ENCODE measurements at places on chromosomes 2 and 18.

DNA sequence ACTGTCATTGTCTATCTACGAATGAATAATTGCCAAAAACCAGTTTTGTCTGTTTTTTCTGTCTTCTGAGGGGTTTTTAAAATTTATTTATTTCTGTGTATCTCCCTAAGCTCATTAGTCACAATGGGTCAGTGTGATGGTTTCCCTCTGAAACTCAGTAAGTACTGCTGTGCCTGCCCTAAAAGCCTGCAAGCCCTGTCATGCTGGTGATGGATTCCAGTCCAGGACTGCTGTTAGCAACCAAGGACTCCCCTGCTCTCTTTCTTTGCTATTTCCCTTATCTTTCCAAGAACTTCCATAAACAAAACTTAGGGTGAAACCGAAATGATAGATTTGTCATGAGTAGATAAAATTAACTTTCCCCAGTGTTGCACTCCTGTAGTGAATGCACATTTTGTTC, 11.8 kb upstream of the DSG2 start:
- no peaks in the 10 kb centered on the region for H3K36me3 ChIP-seq
- no peak overlapping the region for H3K4me3 ChIP-seq
- peaks cover 38% of the 10 kb centered on the region for H3K4me1 ChIP-seq
- H3K27ac ChIP-seq = no peak overlapping the region
- DNase-seq = no peak

DNA sequence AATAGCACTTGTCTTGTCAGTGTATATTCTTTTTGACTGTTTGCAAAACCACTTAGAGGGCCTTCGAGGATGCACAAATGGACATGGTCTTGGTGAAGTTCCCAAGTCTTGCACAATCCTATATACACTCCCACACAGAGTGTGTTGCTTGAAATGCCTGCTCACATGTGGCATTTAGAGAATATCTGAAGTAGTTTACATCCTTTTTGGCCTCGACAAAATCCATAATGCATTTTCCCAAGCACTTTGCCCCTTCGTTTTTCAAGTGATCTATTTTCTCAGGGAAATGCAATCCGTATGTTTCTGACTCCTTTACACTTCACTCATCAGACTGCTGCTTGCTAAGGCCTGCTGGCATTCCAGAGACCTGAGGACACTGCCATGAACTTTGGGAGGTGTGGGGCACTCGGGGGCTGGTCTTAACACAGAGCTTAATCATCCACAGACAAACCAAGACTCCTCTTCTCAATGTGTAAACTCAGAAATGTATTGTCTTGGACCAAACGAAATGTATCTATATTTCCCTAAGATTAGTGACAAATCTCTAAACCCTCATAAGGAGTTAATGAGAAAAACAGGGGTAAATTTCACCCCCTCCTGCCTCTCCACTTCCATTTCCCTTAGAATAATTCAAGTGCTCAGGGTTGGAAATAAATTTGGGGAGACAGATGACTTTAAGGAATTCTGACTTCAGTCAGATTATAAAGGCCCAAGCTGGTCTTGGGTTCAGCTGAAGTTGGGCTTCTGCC, 219.3 kb upstream of the APCDD1 start:
- no peak overlapping the region for H3K27ac ChIP-seq
- no peaks in the 10 kb centered on the region for H3K36me3 ChIP-seq
- DNase-seq = no peak
- H3K4me3 ChIP-seq = no peak overlapping the region

DNA sequence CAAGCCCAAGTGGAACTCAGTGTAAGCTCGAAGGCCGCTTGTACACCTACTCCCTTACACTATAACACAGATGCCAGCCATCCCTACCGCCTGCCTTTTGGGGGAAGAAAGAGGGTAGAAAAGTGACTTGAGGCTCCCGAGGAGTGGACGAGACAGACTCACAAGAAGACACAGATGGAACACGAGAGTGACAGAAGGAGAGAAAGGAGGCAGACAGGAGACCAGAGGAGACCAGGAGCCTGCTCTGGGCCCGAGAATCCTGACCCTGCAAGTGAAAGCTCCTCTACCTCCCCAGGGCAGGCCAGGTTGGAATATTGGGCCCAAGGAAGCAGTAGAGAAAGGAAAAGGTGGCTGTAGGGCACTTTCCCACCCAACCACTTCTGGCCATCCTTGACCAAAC, 23.4 kb upstream of the TNS1 start:
- H3K4me3 ChIP-seq = no peak overlapping the region
- DNase-seq = no peak
- no peak overlapping the region for H3K27ac ChIP-seq
- no peaks in the 10 kb centered on the region for H3K27me3 ChIP-seq
- H3K36me3 ChIP-seq = no peaks in the 10 kb centered on the region

DNA sequence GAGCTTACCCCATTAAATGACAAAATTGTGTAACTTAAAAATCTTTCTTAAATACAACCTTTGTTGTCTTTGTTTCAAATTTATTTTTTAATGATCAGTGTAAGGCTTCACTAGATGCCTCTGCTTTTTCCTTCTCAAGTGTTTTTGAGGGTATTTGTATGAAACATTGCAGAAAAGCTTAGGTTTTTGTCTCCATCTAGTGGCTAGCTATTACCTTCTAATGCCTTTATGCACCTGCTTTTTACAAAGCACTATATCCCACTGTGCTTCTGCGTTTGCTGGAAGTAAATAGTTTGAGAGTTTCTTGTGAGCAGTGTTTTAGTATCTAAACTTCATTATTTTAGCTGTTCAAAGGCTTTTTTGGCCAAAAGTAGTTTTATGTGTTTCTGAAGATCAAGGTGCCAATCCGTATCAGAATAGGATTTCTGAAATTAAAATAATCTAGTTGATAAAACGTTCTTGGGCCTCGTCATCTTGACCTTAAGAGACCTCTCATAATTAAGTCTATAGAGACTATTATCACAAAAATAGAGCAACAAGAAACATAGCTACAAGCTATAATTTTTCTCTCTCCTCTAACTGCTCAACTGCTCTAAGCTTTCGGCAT, 47.0 kb downstream of the IWS1 start:
- H3K27ac ChIP-seq = no peak overlapping the region
- H3K27me3 ChIP-seq = no peaks in the 10 kb centered on the region
- DNase-seq = peak; percentile 75
- peaks cover 37% of the 10 kb centered on the region for H3K36me3 ChIP-seq

DNA sequence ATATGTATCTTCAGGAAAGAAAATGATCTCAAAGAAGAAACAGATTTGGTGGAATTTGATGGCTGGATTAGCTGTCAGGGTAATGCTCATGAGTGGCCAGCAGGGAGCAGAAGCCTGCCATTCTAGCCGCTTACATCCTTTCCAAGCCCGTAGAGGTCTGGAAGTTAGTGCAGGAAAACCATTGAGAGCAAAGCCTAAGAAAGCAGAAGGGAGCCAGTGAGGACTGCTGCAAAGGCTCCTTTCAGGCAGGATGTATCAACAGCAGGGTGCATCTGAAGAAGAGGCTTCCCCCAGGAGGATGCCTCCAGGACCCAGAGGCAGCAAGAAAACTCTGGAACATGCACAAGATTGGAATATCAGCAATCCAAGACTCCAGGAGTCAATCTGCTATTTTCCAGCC, 22.9 kb upstream of the LBH start:
- H3K27me3 ChIP-seq = peaks cover 26% of the 10 kb centered on the region
- H3K4me1 ChIP-seq = no peaks in the 10 kb centered on the region
- no peak overlapping the region for H3K27ac ChIP-seq

DNA sequence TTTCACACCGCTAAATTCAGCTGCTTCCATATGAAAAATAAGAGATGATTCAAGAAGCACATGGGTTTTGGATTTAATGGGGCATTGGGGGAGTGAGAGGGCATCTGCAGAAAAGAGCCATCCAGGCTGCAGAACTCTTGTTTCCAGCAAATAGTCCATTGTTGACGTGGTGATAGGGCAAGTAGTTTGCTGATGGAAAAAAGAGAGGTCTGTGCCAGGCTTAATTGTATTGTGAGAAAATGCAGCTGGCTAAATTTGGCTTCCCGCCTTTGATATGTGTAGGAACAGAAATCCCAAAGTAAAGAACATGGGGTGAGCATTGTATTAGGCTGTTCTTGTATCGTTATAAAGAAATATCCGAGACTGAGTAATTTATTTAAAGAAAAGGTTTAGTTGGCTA, 199.5 kb downstream of the SETBP1 start:
- H3K36me3 ChIP-seq = no peaks in the 10 kb centered on the region
- H3K4me1 ChIP-seq = no peaks in the 10 kb centered on the region
- DNase-seq = no peak
- H3K27me3 ChIP-seq = no peaks in the 10 kb centered on the region
- H3K27ac ChIP-seq = no peak overlapping the region

GRCh38 chr2:75517547-75518230, 43.0 kb downstream of the EVA1A start:
- H3K4me1 ChIP-seq = peaks cover 13% of the 10 kb centered on the region
- H3K27me3 ChIP-seq = no peaks in the 10 kb centered on the region

GRCh38 chr2:23611839-23612238, 226.9 kb downstream of the KLHL29 start:
- no peak for DNase-seq
- H3K4me1 ChIP-seq = no peaks in the 10 kb centered on the region
- no peaks in the 10 kb centered on the region for H3K27me3 ChIP-seq
- H3K36me3 ChIP-seq = no peaks in the 10 kb centered on the region
- no peak overlapping the region for H3K4me3 ChIP-seq

GRCh38 chr2:163690896-163691295, 44.9 kb downstream of the FIGN start:
- H3K27ac ChIP-seq = no peak overlapping the region
- no peaks in the 10 kb centered on the region for H3K36me3 ChIP-seq
- peaks cover 7% of the 10 kb centered on the region for H3K4me1 ChIP-seq
